KG1 (cell line): ENCODE measurements at places on chromosomes 2 and 18.

- DNase-seq = no peak
These were observed 20.3 kb downstream of the GKN2 start for GRCh38 chr2:68932402-68932801.

DNA sequence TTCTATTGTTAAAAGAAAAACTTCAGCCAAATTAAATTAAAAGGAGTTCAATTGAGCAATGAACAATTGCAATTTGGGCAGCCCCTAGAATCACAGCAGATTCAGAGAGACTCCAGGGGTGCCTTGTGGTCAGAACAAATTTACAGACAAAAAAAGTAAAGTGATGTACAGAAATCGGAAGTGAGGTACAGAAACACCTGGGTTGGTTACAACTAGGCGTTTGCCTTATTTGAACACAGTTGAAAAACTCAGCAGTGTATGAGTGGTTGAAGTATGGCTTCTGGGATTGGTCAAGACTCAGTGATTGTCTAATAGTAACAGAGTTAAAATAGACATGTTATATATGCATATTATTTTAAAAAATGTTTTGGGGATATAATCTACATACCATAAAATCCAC is 98.5 kb upstream of the ZSWIM2 start:
- no peak for DNase-seq

DNA sequence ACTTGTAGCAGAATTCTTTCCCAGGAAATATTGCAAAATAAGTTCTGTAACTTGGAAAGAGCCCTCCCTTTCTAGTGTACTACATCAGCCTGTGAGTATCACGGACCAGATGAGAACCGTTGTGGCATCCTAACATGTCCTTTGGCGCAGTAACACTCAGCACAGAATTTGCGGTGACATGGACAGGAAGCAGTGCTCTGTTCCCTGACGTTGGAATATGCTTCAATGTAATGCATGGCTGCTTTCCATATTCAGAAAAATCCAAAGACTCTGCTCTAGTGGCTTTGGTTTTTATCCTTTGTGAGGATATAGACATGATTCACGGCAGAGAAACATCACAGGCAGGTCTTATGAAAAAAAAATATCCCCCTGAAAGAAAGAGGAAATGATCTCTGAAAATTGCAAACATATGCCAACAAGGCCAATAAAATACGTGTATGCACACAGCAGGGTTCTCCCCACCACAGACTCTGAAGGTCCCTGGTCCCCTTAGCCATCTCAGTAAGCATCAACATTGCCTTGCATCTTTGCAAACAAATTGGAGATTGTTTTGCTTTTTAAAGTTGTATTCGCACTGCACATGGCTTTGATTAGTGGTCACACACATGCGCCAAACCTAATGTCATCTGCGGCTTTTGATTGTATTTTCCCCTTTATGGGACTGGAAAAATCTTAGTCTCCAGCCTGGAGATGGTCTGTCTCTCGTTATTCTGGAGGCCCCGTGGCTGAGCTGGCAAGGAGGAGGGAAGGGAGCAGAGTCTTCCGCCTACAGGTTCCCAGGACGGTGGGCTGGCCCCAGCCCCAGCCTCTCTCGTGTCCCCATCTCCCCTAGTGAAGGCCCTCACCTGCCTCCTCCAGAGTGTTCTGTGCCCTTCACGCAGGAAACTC is 122.9 kb downstream of the COPS8 start:
- DNase-seq = no peak

- no peak for DNase-seq
These were observed 68.3 kb upstream of the MAPRE2 start for GRCh38 chr18:34972765-34973414.

DNA sequence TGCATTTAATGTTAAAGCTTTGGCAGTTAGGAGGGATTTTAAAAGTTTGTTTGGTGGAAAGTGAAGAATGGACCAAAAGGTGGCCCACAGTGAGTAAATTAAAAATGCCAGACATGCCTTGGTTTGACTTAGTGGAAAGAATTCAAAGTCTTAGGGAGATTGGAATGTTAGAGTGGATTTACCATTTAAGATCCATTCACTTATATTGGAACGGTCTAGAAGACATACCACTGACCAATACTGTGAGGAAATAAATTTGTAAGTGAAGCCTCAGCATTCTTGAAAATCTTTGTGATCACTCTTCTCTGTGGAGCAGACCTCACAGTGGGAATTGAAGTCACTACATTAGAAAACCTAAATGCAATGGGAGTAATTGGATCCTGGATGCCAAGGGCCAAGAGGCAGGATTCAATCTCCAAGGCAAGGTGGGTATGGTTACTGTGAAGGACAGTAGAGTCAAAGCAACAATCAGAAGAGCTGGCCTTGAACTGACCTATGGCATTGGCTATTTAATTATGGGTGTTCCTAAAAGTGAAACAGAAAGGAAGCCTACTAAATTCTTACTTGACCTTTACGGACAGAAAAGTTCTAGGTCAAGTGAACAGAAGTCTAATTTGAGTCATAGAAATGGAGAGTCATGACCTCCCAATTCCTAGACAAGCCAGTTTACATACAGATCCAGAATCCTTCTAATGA is 40.2 kb upstream of the VRK2 start:
- no peak for DNase-seq

DNA sequence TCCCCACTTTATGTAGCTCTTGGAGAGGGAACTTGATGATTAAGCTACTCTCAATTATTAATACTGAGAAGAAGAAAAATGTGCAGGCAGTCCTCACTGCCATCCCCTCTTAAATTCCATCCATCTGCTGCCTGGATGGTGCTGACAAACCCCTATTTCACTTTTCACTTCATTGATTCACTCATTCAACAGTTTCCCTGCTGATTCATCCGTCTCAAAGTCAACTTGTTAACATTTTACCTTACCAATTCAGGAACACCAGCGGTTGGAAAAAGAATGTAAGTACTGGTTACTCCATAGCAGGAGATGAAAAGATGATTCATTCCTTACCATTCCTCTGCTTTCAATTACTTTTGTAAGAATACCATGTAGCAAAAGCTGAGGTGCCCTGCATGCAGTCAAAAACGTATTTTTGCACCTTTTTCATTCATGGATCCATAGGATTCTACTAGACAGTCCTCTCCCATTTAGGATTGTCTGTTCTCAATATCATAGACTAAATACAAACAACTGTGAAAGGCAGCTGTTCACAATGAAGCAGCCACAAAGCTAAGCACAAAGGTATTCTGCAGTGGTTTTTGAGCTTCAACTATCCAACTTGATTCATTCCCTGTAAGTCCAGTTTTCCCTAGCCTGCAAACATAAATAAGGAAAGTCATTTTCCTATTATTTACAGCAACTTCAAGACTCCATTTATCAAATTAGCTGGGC is 262.0 kb downstream of the MREG start:
- no peak for DNase-seq

- no peak for DNase-seq
These were observed 118.8 kb upstream of the MAP2 start for GRCh38 chr2:209305026-209305425.

DNA sequence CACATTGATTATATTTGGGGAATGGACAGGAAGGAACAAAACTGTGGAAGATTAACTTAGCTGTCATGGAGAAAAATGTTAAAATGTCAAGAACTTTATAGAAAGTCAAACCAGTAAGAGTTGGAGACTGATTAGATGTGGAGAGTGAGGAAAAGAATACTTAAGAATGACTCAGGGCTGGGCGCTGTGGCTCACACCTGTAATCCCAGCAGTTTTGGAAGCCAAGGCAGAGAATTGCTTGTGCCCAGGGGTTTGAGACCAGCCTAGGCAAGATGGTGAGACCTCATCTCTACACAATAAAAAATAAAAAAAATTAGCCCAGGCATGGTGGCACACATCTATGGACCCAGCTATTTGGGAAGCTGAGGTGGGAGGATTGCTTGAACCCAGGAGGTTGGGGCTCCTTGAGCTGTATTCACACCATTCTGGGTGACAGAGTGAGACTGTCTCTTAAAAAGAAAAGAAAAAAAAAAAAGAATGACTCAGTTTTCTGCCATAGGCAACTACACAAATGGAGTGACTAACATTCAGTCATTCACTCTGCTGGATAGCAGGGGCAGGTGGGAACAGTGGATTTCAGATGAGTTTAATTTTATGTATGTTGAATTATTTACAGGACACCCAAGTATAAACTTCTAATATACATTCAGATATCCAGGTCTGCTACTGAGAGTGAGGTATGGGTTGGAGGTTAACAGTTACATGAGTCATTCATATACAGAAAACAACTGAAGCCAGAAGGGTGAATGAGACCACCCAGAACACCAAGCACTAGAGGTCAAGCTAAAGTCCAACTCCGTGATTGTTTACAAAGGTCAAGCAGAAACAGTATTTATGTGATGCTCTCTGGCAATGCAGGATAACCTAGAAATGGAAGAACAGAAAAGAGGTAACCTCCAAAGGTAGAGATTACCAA is 33.9 kb downstream of the ORC2 start:
- no peak for DNase-seq

DNA sequence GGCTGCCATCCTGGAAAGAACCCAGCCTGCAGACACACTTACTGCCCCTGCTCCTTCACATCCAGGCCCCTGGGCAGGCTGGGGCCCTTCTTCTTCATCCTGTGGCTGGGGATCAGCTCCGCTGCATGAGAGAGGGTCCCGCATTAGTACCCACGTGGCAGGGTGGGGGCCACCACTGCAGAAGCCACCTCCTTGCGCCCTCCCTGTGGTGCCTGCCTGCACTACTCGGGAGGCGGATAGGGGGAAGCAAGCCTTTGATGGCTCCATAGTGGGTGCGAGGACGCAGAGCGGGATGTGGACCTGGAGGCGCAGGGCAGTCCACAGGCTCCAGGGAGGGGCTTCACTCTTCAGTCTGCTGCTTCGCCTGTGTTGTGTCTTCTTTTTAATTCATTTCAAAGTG is 46.7 kb downstream of the GPC1 start:
- no peak for DNase-seq

DNA sequence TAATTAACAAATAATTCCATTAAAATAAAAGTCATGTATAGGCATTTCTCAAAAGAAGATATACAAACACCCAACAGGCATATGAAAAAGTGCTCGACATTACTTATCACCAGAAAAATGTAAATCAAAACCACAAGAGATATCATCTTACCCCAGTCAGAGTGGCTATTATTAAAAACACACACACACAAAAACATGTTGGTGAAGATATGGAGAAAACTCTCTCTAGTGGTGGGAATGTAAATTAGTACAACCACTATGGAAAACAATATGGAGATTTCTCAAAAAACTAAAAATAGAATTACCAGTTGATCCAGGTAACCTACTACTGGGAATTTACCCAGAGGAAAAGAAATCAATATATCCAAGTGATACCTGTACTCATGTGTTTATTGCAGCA is 966.3 kb upstream of the POU3F3 start:
- DNase-seq = no peak

- no peak for DNase-seq
These were observed 14.3 kb downstream of the C2orf76 start for GRCh38 chr2:119352357-119352756.

DNA sequence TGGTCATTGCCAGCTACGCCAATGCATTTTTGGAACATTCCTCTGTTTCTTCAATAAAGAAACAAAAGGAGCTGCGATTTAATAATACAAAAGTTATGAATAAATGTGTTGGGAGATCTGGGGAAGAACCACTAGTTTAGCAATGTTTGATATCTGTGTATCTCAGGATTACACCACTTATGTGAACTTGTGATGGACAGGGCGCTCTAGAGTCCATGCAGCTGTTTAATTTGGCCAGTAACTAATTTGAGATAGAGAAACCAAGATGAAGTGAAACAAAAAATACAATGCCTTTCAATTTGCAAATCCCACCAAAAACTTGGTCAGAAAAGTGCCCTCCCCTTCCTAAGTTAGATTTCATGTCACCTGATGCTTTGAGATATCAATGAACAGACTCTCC is 6.8 kb upstream of the DCDC2C start:
- DNase-seq = no peak

- peak; percentile 15 for DNase-seq
These were observed 3.1 kb downstream of the ARHGAP15 start for GRCh38 chr2:143132355-143132754.

GRCh38 chr2:66228128-66228547 is 206.8 kb upstream of the MEIS1 start:
- DNase-seq = no peak

DNA sequence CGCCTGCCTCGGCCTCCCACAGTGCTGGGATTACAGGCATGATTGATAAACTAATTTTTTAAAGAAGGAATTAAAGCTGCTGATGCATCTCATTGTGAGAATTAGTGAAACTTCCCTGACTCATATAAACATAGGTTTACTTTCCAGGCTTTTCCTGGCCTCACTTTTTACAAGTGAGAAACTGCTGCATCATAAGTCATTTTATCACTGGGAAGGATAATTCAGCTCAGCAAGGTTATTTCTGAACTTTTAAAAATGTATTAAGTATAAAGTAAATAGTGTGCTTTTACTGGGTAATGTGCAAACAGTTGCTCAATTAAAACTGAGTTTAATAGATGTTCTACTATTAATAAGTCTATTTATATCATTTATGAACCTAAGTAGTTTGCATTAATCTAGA is 1130.3 kb upstream of the CDH2 start:
- DNase-seq = no peak

DNA sequence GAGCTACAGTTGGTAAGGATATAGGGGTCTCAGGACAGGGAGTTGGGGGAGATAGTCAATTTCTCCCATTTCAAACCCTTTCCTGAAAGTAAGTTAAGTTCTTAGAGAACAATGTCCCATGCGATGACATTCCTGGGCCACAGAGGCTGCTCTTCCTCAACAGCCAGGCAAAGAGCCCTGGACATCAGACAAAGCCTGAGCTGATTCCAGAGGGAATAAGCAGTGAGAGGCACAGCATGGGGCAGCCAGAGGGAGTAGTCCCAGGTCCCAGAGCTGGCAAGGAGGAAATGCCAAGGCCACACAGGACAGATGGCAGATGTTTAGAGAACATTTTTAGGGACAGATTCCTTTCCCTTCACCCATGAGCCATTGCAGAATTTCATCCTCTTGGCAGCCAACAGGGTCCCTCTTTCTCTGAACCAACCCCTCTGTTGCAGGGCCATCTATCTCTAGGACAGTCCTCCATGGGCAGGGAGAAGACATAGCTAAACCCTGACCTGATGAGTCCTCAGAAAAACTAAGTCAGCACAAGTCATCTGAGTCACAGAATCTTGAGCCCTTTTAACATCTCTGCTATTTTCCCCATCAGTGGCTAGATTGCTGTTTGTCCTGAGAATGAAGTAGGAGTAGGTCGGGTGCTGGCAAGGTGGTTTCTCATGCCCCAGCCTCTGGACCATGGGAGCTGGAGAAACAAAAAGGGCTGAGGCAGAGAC is 81.6 kb upstream of the STPG4 start:
- no peak for DNase-seq

DNA sequence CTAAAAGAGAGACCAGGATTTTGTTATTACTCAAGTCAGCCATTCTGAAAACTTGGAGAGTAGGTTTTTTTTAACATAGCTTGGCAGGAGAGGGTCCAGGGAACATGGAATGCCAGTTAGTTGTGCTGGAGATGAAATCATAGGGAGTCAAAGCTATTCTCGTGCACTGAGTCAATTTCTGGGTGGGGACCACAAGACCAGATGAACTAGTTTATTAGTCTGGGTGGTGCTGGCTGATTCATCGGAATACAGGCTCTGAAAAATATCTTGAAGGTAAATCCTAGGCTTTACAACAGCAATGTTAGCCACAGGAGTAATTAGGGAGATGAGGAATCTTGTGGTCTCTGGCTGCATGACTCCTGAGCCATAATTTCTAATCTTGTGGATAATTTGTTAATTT is 921.4 kb downstream of the TRIB2 start:
- no peak for DNase-seq

GRCh38 chr18:26119246-26119645 is 14.4 kb upstream of the PSMA8 start:
- no peak for DNase-seq
